ENCODE measurements at places on chromosomes 12 and 14. TPM values are rescaled to one million over a fixed set of nuclear protein-coding genes. Genes with fewer than 3 reads are reported as not detected.

GRCh38 chr14:76696361-76696760, 64.9 kb upstream of the VASH1 start:
- no peak for DNase-seq

DNA sequence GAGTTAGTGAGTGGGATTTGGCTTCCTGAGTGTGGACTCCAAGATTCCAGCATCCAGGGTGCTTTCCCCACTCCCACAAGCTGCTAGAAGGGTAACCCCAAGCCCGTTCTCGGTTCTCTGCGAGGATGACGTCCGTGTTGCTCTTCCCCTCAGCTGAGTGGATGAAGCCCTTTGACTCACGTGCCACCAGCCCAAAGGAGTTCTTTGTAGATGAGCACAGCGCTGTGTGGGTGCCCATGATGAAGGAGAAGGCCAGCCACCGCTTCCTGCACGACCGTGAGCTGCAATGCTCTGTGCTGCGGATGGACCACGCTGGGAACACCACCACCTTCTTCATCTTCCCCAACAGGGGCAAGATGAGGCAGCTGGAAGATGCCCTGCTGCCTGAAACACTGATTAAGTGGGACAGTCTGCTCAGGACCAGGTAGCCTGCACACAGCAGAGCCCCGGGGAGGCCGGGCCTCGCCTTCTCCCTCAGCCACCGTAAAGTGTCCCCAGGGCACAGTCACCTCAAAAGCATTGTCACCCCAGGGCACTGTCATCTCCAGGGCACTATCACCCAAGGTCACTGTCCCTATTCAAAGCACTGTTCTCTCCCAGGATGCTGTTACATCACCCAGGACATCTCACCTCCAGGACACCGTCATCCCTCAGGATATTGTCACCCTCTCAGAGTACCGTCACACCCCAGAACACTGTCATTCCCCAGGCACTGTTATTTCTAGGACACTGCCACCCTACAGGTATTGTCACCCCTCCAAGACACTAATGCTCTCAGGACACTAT, 31.3 kb downstream of the SERPINA3 start:
- DNase-seq = no peak

DNA sequence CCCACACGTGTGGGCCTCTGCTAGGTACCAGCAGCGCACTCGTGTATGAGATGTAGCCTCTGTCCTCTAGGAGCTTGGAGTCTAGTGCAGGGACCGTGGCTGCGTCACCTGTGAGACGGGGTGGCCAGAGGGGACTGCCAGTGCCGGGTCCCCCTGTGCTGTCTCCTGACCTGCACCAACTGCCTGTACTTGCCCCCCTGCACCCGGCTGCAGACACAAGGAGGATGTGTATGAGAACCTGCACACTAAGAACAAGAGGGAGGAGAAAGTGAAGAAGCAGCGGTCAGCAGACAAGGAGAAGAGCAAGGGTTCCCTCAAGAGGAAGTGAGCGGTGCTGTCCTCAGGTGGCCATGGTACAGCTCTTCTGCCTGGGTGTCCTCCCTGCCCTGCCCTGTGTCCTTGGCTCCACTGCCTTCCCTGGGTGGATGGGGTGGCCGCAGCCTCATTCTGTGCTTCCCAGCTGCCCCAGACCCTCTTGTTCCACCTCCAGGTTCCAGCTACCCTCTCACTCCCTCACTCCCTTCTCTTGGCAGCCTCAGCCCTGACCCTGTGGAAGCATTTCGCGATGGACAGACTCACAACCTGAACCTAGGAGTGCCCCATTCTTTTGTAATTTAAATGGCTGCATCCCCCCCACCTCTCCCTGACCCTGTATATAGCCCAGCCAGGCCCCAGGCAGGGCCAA, 9.6 kb downstream of the PTPN6 start:
- DNase-seq = no peak

DNA sequence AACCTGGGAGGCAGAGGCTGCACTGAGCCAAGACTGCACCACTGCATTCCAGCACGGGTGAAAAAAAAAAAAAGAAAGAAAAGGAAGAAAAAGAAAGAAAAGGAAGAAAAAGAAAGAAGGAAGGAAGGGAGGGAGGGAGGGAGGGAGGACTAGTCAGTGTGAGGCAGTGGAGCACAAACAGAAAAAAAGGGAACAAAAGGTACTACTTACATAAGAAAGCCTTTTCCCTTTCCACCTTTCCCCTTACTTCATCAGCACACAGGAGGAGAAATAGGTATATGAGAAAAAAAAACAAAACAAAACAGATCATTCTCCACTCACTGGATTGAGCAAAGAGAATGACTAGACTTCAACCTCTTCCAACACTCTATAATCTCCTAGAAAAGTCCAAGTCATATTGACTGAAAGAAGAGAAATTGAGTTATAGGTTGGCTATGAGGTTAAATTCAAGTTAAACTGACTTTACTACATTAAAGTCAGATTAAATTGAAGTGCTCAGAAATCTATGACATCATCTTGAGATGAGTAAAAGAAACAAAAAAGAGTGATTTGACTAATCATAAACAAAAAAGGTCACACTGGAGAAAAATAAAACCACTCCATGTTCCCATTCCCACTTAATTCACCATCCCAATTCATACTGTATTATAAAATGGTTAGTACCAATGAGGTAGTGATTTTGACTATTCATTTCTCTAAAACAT, 43.6 kb downstream of the NOVA1 start:
- no peak for DNase-seq

- DNase-seq = no peak
Measured at GRCh38 chr12:16475521-16475920, 128.1 kb downstream of the MGST1 start.

DNA sequence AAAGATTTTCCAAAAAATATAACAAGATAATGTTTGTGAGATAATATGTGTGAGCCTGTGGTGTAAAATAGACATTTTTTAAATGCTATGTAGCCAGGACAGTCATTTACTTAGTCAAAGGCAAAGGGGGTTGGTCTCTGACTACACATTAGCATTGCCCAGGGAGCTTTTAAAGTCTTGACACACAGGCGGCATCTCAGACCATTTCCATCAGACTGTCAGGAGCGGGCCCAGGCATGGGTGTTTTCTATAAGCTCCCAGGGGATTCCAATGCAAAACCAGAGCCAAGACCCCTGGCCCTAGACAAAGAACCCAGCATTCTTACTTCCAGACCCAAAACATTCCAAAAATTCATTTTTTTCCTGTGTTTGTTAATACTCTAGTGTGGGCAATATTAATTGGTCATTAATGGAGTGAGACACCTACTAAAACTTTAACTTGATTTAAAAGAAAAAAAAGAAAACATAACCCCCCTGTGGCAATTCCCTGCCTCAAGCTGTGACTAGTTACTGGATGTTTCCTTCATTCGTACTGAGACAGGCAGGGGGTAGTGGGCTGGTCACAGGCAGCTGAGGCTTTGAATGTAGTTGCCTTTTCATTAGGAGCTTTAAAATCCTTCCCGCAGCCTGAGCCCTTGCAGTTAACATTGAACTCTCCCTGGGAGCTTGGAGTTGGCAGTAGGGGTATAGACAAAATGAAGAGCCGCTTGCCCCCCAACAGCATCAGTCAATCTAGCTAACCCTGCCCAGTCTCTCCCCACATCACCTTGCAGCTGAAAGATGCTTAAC, 103.7 kb downstream of the CMKLR1 start:
- no peak for DNase-seq

DNA sequence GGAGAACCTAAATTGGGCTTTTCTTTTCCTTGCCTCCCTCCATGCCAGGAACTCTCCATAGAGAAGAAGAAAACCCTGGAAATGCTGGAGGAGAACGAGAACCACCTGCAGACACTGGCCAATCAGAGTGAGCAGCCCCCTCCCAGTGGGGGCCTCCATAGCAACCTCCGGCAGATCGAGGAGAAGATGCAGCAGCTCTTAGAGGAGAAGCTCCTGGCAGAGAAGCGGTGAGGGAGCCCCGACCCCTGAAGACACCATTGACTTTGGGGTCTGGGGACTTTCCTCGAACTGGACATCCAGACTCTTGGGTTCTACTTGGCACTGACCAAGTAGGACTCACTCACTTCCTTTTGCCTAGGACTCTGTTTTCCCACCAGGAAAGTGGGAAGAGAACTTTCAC, 41.4 kb downstream of the PLEKHD1 start:
- DNase-seq = no peak

DNA sequence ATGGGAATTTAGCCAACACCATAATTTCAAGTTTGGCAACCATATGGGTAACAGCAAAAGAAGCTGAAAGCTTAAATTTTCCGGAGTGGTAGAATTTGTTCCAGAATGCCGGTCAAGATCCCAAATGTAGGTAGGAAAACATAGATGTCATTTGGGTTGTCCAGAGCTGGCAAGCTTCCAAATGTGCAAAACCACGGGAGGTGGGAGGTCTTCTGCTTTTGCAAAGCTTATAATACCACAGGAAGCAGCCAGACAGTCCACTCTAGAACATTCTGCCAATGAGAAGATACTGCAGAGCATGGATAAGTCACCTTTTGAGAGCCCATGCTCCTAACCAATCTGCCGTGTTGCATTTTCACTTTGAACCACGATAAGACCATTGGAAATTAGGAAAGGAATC, 26.4 kb upstream of the BATF start:
- no peak for DNase-seq

DNA sequence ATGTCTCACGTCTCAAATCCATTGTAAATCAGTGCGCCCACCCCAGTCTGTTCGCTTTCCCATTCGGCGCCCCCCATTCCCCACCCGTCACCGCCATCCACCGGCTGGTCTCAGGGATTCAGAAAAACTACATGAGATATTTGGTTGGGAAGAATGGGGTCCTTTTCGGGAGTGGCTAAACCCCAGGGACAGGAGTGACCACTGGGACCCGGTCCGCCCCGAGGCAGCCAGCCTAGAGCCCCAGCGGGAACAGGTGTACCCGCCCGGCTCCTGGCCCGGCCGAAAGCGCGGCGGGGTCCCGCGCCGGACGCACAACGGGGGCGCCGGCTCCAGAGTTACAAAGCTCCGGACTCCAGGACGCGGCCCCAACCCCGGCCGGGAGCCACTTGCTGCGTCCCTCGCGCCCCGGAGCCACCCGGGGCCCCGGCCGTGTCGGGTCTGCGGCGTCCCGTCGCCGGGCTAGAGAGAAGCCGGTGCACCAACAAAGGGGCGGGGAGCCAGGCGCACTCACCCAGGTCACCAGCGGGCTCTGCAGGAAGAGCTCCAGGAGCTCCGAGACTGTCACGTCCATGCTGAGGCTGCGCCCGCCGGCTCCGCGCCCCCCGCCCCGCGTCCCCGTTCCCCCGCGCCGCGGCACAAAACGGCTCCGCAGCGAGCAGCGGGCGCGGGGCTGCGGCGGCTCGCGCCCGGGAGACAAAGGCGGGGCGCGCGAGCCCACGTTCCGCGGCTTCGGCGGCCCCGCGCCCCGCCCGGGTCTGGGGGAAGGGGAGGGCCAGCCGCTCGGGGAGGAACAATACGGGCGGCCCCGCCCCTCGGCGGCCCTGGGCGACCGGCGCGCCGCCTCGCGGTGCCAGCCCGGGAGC, at the start of gene CCDC88C:
Gene CCDC88C, minus strand, starts transcription at position 701 of the 863 bp plus-strand sequence. Its CDS starts 130 bp downstream, at position 571.
- DNase-seq = peak; percentile 77

DNA sequence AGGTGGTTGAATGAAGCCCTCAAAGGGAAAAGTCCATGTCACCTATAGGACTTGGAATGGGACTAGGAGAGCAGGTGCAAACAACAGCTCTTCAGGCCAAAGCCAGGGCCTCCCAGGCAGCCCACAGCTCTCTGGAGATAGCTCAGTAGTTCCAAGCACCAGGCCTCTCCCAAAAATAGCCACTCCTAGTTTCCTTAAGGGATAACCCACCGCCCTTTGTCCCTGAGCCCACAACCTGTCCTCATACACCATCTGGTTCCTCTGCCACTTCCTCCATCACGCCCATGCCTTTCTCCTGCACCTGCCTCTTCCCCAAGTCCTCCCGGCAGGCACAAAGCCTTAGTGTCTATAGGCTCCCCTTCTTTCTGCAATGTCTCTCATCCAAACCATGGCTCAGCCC, 2.1 kb downstream of the RAB15 start:
- no peak for DNase-seq

GRCh38 chr12:132942611-132943010, 13.5 kb downstream of the ZNF605 start:
- DNase-seq = no peak

GRCh38 chr12:113197518-113198077, 12.1 kb downstream of the RITA1 start:
- DNase-seq = no peak

GRCh38 chr12:44002607-44003006, 166.7 kb downstream of the TMEM117 start:
- DNase-seq = no peak

GRCh38 chr14:75934998-75935628, 46.7 kb downstream of the TGFB3 start:
- no peak for DNase-seq

DNA sequence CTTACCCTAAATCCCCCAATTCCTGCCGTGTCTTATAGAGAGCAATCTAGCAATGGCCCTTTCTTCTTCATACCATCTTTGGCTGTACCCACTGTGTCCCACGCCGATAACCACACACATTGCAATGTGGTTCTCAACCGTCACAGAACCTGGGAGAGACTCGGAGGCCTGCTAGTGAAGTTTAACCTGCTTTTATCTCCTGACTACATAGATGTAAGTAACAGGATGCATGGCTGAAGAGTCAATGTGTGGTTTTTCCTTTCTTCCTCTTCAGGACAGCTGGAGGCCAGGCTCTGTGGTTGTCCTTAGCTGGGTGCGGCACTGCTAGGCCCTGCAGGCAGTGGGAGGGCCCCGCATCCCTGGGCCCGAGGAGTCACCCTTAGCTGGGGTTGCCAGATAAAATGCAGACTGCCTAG, 51.3 kb downstream of the ZNF664 start:
- no peak for DNase-seq

- no peak for DNase-seq
Measured at GRCh38 chr14:89085737-89086382, 261.4 kb downstream of the TTC8 start.

GRCh38 chr14:98966475-98967162, 305.4 kb downstream of the BCL11B start:
- no peak for DNase-seq

GUCY2C gene
- 0.02 TPM for polyA plus RNA-seq

CCDC184 gene
- 0.61 TPM for polyA plus RNA-seq

TDG gene
- polyA plus RNA-seq = 8.5 TPM

RNASE3 gene
- not detected for polyA plus RNA-seq

GDF3 gene
- not detected for polyA plus RNA-seq

HOXC4 gene
- polyA plus RNA-seq = 0.27 TPM

ERP29 gene
- polyA plus RNA-seq = 54.5 TPM

EML1 gene
- 3.8 TPM for polyA plus RNA-seq

ITGB7 gene
- polyA plus RNA-seq = 1.8 TPM

IRAK3 gene
- 1.1 TPM for polyA plus RNA-seq

NYNRIN gene
- polyA plus RNA-seq = 2.7 TPM

GPRC5D gene
- polyA plus RNA-seq = 0.33 TPM

PLXNC1 gene
- polyA plus RNA-seq = 0.53 TPM

AMN gene
- polyA plus RNA-seq = 4.3 TPM

POTEG gene
- polyA plus RNA-seq = not detected

VRTN gene
- polyA plus RNA-seq = not detected

P2RX2 gene
- 6.1 TPM for polyA plus RNA-seq

NELL2 gene
- 0.27 TPM for polyA plus RNA-seq

CLEC6A gene
- polyA plus RNA-seq = not detected

INHBE gene
- 0.05 TPM for polyA plus RNA-seq

PCNX4 gene
- polyA plus RNA-seq = 9.5 TPM
